Esophagus muscularis mucosa (tissue), 4 donors: ENCODE measurements at places on chromosomes 1 and 21.

- DNase-seq: no peak
Observed at GRCh38 chr21:14572204-14572780, 26.2 kb upstream of the SAMSN1 start.

- DNase-seq: no peak
Observed at GRCh38 chr1:179637211-179637860, 45.7 kb downstream of the TDRD5 start.

- no peak for DNase-seq
Observed at GRCh38 chr1:112703706-112704105, 3.2 kb downstream of the RHOC start.

DNA sequence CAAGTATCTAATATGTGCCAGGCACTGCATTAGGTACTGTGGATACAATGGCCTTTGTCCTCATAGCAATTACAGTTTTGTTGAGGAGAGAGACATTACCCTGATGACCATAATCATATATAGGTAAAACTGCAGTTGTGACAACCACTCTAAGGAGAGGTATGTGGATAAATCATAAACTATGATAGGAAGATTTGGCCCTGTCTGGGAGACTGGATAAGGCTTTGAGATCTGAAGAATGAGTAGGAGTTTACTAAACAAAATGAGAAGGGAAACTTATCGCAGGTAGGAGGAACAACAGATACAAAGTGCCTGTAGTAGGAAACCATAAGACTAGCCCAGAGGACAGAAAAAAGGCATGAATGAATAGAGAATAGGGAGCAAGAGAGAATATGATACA lies 4.4 kb downstream of the TMCO1 start:
- DNase-seq: no peak

DNA sequence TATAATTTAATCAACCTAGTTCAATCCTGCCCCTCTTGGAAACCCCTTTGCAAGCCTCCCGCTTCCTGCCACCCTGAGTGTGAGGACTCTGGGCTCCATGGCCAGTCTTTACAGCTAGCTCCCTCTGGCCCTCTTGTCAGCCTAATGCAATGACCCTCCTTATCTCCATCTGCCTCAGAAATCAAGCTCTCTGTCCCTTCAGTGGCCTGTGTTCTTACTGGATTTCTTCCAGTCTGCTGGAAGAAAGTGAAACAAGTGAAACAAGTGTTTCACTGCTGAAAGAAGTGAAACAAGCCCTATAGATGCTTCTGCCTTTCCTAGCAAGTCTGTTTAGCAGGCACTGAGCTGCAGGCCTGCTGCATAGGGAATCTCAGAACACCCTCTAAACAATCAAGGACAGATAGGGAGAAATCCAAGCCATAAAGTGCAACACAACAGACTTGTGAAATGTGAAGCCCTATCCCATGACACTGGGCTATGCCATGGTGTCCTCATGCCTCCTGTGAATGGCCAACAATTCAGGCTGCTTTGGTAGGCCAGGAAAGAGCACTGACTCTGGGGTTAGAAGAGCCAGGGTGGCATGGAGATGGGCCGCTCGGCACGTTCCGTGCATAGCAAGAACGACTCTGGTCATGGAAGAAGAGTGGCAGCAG lies 55.9 kb downstream of the FAM163A start:
- no peak for DNase-seq

DNA sequence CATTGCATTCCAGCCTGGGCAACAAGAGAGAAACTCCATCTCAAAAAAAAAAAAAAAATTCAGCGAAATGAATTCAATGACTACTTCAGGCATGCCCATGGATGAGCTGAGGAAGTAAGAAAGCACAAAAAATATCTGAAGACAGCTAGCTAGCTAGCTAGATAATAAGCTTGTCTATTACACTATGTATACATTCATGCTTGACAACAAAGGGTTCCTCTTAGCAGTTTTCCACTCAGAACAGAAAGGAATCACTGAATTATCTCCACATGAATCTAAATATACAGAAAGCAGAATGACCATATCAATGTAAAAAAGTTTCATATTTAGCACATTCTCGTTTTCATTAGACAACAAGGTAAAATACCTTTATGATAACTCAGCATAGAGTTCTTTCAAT lies 32.1 kb downstream of the USP48 start:
- no peak for DNase-seq

- no peak for DNase-seq
Observed at GRCh38 chr1:95503278-95504030, 269.4 kb downstream of the RWDD3 start.

GRCh38 chr1:91674107-91674506 lies 173.5 kb downstream of the CDC7 start:
- DNase-seq: peak; percentile 17

DNA sequence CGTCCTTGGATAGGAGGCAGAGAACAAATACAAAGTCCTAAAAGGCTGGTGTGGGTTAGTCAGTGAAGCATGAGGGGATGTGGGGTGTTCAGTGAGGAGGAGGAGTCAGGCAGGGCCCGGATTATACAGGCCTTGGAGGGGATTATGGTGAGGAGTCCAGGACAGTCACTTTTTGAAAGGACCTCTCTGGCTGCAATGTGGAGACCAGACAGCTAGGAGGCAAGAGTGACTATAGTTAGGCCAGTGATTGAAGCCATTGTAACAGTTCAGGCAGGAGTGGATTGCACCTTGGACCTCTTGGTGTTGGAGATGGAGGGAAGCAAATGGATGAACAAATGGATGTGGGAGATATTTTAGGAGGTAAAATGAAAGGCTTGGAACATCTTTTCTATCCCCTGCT lies 115.8 kb downstream of the C1orf94 start:
- DNase-seq: peak; percentile 78

DNA sequence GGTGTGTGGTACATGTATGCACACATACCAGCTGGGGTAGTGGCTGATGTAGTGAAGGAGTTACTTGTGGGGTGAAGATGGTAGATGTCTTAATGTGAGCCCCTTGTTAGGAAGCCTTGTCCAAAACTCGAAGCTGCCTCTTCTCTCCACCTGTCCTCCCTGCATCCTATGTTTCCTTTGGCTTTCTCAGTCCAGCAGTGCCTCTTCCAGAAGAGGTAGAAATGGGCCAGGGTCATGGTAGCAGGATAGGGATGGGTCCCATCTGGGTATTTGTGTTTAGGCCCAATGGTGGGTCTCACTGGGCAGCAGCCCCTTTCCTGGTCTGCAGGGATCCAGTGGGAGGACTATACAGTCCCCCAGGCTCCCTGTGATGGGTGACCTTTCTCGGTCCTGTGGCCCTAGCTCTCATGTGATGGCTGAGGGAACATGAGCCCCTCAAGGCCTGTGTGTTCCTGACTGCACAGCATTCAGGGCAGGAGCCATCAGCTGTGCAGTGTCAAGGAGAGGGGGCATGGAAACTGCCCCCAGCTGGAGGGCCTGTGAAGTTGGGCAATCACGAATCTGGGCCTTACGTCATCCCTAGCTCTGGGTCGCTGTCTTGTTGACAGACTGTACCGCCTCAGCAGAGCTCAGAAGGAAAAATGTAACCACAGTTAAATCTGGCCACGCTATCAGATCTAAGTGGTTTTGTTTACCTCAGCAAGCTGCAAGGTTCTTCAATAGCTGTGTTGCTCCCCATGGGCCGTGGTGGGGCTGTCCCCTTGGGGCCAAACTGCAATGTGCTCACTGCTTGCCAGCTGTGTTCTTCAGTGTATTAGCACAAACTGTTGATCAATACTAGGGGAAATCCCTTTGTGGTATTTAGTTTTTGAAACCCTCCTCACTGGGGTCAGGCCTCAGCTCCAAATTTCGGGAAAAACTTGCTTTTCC lies 82.7 kb downstream of the NOS1AP start:
- DNase-seq: no peak

- DNase-seq: no peak
Observed at GRCh38 chr1:221527302-221527701, 214.6 kb downstream of the DUSP10 start.

DNA sequence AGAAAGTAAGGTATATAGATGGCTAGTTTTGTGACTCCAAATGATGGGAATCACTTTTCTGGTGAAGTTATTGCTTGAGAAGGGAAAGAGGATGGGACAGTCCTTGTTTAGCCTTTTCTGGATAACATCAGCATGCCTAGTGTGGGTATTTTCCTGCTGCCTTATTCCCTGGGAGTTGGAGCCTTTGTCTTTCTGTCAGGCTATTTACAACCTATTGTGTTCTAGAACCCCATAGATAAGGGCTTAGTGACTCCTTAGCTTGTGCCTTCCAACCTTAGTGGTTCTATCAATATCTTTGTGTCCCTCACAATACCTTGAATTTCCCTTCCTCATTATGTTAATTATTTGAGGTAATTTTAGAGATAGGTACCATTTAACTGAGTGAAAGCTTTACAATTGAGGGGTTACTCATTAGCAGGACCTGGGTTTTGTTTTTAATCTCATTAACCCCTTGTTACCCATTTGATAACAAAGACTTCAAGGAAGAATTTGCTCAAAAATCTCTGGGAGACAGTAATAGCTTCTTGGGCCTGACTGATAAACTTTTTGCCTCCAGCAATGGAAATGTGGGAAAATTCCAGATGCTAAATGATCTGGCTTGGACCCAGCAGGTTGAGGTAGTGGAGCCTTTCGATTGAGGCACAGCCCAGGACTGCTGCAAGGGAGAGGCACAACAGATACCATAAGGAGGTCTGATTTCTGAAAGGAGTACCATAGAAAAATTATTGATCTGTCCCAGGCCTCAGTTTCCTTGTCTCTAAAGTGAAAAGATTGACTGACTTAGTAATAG lies 49.0 kb downstream of the CACHD1 start:
- DNase-seq: no peak

GRCh38 chr1:86868477-86868876 lies 45.4 kb downstream of the SELENOF start:
- DNase-seq: no peak

DNA sequence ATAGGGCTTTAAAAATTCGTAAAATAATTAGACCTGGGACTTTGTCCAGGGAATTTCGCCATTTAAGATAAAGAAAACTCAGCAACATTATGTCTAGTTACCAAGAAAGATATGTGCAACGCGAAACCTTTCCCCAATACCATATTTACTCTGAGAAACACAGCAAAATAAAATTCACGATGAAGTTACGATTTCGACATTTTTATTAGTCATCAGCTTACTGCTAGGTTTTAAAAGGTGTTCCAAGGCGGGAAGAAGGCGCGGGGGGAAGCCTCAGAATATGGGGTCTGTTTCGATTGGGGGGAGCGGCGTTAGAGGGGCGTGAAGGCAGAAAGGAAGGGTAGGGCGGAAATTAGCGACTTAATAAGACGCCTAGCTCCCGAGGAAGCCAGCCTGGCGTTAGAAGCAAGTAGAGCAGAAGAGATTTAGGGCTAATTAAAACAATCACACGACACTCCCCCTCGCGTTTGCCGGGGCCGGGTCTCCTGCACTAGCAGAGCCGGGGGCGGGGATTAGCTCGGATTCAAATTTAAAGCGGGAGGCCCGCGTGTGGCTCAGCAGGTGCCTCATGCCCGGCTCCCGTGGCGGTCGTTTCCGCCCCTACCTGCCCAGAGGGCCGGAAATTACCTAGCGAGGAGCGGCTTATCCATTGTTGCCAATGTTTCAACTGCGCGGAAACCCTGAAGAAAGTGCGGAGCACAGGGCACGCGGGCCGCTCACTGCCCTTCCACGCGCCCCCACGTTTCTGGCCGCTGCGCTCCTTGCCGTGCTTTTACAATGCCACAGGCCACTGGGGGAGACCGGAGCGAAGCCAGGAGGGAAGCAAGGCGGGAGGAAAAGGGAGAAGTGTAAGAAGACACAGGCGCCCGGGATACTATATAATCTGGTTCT lies 795 bp upstream of the POU2F1 start:
- DNase-seq: peak; percentile 93
